Activated T-helper 2 cell treated with anti-CD3 and anti-CD28 coated beads, Interferon-gamma antibody, Interleukin-2, Interleukin-4, amounts not matched to agents 10 μg/mL and 5 μg/mL and 100 μg/mL, durations not matched to agents 14 hours and 24 hours and 36 hours (primary cell): ENCODE measurements at places on chromosomes 2 and 18.

- H3K4me1 ChIP-seq = peaks cover 6% of the 10 kb centered on the region
- DNase-seq = no peak
- no peak overlapping the region for H3K27ac ChIP-seq
- no peaks in the 10 kb centered on the region for H3K36me3 ChIP-seq
Observed at GRCh38 chr2:218999881-219000568, 6.8 kb upstream of the CRYBA2 start.

GRCh38 chr2:105455488-105456003, 56.7 kb upstream of the FHL2 start:
- H3K27me3 ChIP-seq = peaks cover 14% of the 10 kb centered on the region
- H3K4me1 ChIP-seq = no peaks in the 10 kb centered on the region
- no peak overlapping the region for H3K4me3 ChIP-seq
- no peak overlapping the region for H3K27ac ChIP-seq
- no peaks in the 10 kb centered on the region for H3K36me3 ChIP-seq

DNA sequence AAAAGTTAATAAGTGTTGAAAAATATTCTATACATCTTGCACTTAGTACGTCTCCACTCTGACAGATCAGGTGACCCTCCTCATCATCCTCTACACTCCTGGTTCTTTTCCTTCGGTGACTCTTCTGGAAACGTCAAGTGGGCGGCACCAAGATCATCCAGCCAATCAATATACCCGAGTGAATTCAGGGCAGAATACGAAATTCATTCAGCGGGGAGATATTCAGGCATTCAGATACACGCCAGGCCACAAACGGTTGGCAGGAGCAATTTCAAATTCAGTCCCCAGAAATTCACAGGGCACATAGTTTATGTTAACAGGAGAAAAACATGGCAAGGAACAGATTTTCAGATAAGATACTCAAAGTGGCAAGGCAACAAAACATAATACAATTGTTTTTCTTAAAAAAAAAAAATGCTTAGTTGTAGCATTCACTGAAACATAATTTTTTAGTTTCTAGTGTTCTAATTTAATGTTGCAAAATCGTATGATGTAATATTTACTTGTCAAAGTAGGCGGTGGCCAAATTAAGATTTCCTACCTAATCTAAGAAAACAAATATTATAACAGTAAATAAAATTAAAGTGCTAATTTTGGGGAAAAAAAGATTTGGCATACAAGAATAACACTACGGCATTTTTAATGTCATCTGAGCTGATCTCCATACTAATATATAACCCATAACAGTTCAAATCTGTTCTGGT, 4.2 kb downstream of the CLK1 start:
- peaks cover 78% of the 10 kb centered on the region for H3K36me3 ChIP-seq
- DNase-seq = no peak
- no peaks in the 10 kb centered on the region for H3K27me3 ChIP-seq
- H3K4me1 ChIP-seq = peaks cover 35% of the 10 kb centered on the region
- H3K4me3 ChIP-seq = peak overlapping the region; percentile 77

- H3K27ac ChIP-seq = no peak overlapping the region
- DNase-seq = no peak
- peaks cover 8% of the 10 kb centered on the region for H3K4me1 ChIP-seq
- H3K4me3 ChIP-seq = no peak overlapping the region
Observed at GRCh38 chr2:99615247-99615771, 125.5 kb upstream of the REV1 start.

DNA sequence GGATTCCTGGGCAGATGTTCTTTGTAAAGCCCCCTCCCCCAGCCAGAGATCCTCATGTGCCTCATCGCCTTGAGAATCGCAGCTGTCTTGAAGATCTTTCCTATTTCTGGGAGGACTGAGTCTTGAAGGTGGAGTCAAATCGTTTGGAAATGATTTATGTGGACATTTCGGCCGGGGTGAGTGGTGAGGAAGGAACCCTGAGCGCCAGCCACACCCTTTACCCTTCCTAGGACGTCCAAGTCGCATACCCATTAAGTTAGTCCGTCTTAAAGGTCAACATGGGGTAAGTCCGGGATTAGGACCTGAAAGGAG, 84.9 kb upstream of the ZCCHC2 start:
- H3K27ac ChIP-seq = no peak overlapping the region
- H3K27me3 ChIP-seq = peaks cover 13% of the 10 kb centered on the region
- H3K4me3 ChIP-seq = no peak overlapping the region
- no peaks in the 10 kb centered on the region for H3K4me1 ChIP-seq
- H3K36me3 ChIP-seq = no peaks in the 10 kb centered on the region

- no peak overlapping the region for H3K27ac ChIP-seq
- H3K4me3 ChIP-seq = no peak overlapping the region
- H3K27me3 ChIP-seq = no peaks in the 10 kb centered on the region
Observed at GRCh38 chr2:20189299-20189931, 35.5 kb downstream of the SDC1 start.

- no peak for DNase-seq
- H3K36me3 ChIP-seq = no peaks in the 10 kb centered on the region
- H3K27ac ChIP-seq = no peak overlapping the region
- H3K4me1 ChIP-seq = no peaks in the 10 kb centered on the region
- no peak overlapping the region for H3K4me3 ChIP-seq
- peaks cover 7% of the 10 kb centered on the region for H3K27me3 ChIP-seq
Observed at GRCh38 chr2:24986372-24986771, 14.6 kb upstream of the DNAJC27 start.

DNA sequence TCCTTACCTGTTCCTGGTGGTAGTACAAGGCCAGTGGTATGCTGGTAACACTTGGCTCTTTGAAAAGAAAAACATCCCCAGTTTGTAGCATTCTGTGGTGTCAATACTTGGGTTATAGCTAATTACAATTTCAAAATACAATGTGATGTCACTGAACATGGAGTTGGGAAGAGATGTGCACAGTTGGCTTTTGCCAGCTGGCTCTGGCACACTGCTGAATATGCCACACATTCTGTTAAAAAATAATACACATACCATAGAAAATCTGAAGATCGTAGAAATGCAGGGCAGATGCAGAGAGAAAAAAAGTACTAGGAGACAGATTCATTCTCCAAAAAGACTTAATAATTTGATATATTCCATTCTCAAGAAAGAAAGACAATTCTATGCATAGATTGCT, 101.5 kb downstream of the TACR1 start:
- H3K36me3 ChIP-seq = no peaks in the 10 kb centered on the region
- DNase-seq = no peak
- no peaks in the 10 kb centered on the region for H3K4me1 ChIP-seq
- peaks cover 7% of the 10 kb centered on the region for H3K27me3 ChIP-seq
- no peak overlapping the region for H3K27ac ChIP-seq
- H3K4me3 ChIP-seq = no peak overlapping the region

DNA sequence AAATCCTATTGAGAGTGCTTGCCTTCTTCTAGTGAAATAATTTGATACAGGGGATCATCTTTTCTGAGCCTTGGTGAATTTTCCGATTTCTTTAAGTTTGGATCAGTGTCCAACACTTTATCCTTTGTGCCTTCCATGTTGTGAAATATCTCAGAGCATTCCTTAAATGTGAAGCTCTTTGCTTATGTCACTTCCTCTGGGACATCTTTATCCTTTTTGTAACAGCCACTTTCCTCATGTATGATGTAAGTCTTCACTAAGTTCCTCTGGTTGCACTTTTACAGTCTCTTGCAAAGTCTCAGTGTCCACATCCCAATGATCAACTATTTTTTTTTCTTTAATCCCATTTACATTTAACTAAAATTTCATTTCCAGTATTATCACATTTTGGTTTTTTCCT, 254.2 kb downstream of the EN1 start:
- no peaks in the 10 kb centered on the region for H3K4me1 ChIP-seq
- no peak overlapping the region for H3K4me3 ChIP-seq
- H3K27me3 ChIP-seq = no peaks in the 10 kb centered on the region
- H3K27ac ChIP-seq = no peak overlapping the region
- H3K36me3 ChIP-seq = no peaks in the 10 kb centered on the region

- H3K27ac ChIP-seq = no peak overlapping the region
- peaks cover 3% of the 10 kb centered on the region for H3K4me1 ChIP-seq
- no peak for DNase-seq
- H3K27me3 ChIP-seq = peaks cover 3% of the 10 kb centered on the region
- no peaks in the 10 kb centered on the region for H3K36me3 ChIP-seq
Observed at GRCh38 chr2:157150747-157151146, 106.8 kb upstream of the GALNT5 start.

DNA sequence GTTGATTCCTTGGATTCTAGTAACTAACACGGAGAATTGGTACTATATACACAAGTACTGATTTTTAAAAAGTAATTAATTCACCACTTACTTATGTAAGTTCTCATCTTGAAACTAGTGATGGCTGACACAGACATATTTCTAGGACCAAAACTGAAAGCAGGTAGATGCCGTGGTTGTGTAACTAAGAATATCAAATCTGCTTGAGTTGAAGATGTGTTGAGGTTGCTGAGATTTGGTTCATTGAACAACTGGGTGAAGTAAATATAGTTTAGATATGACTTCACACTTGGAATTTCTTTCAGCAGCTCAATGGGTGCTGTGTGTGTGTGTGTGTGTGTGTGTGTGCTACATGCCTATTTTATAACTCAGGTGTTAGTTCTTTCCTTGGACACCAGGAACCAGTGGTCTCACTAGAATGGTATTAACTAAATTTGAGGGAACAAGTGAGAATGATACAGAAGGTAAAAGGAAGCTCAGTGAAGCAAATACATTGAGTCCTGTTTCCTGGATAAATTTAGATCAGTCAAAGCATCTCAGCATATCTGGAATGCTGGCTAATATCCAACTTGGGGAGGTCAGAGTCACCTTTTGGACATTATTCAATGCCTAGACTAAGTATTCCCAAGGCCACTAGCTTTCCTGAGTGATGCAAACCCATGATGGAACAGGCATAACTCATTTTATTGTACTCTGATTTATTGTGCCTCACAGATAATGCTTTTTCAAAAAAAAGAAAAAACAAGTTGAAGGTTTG, 110.7 kb upstream of the ZEB2 start:
- peaks cover 34% of the 10 kb centered on the region for H3K27me3 ChIP-seq
- H3K4me1 ChIP-seq = no peaks in the 10 kb centered on the region
- H3K27ac ChIP-seq = no peak overlapping the region

DNA sequence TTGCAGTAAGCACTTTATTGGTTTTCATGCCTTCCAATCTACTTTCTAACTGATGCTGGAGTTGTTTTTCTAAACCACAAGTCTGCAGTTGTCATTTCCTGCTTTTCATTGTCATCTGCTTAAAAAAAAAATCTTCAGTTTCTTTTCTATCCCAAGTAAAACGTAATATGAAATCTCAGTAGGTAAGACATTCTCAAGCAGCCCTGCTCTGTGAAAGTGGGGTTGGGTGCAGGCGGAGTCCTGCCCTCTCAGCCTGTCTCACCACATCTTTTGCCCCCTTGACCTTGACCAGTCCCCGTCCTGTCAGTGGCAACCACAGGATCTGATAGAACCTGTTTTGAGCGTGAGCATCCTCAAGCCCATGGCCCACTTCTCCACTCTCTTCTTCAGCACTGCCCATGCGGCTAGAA, 80.0 kb upstream of the CPO start:
- H3K27ac ChIP-seq = peak overlapping the region; percentile 71
- H3K27me3 ChIP-seq = peaks cover 2% of the 10 kb centered on the region
- no peaks in the 10 kb centered on the region for H3K36me3 ChIP-seq
- peak; percentile 17 for DNase-seq

- no peak for DNase-seq
- peak overlapping the region; percentile 93 for H3K27ac ChIP-seq
- H3K4me1 ChIP-seq = peaks cover 40% of the 10 kb centered on the region
Observed at GRCh38 chr18:22933966-22934423, 867 bp downstream of the RBBP8 start.
